ENCODE measurements at places on chromosomes 3 and 15.
A peak's percentile ranks its signal among the peaks of the same experiment; 100 is the strongest.

DNA sequence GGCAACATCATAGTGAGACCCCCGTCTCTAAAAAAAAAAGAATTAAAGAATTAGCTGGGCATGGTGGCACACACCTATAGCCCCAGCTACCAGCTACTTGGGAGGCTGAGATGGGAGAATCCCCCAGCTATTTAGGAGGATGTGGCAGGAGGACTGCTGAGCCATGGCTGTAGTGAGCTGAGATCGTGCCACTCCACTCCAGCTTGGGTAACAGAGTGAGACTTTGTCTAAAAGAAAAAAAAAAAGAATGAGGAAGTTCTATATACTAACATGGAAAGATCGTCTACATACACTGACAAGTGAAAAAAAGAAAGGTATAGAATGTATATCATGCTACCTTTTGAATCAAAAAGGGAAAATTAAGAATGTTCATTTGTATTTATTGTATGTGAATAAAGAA is 83.9 kb upstream of the CDAN1 start:
- no peak overlapping the region for H3K4me3 ChIP-seq
- peaks cover 8% of the 10 kb centered on the region for H3K36me3 ChIP-seq
- no peak for DNase-seq
- H3K27me3 ChIP-seq: no peaks in the 10 kb centered on the region
- no peak overlapping the region for H3K27ac ChIP-seq
- H3K4me1 ChIP-seq: no peaks in the 10 kb centered on the region

- peaks cover 19% of the 10 kb centered on the region for H3K4me1 ChIP-seq
- no peak overlapping the region for H3K4me3 ChIP-seq
These were observed 1039.2 kb downstream of the ROBO1 start for GRCh38 chr3:78728406-78729145.

- DNase-seq: no peak
- H3K27ac ChIP-seq: no peak overlapping the region
- H3K36me3 ChIP-seq: no peaks in the 10 kb centered on the region
- H3K27me3 ChIP-seq: no peaks in the 10 kb centered on the region
- H3K4me3 ChIP-seq: no peak overlapping the region
These were observed 83.5 kb downstream of the MEGF11 start for GRCh38 chr15:66170042-66170441.

GRCh38 chr3:141076797-141077571 is 25.8 kb downstream of the SPSB4 start:
- no peaks in the 10 kb centered on the region for H3K27me3 ChIP-seq
- H3K27ac ChIP-seq: peak overlapping the region; percentile 56
- peak overlapping the region; percentile 35 for H3K4me3 ChIP-seq
- H3K36me3 ChIP-seq: no peaks in the 10 kb centered on the region
- H3K4me1 ChIP-seq: peaks cover 16% of the 10 kb centered on the region
- DNase-seq: no peak

All from vagina (tissue), 2 donors.